ENCODE measurements at places on chromosomes 12 and 14. TPM values are rescaled to one million over a fixed set of nuclear protein-coding genes. Genes with fewer than 3 reads are reported as not detected.

The RNASE3 gene
- not detected for total RNA-seq

The ENDOU gene
- not detected for total RNA-seq

The FAM222A gene
- total RNA-seq, result 0.89 TPM

The RFX4 gene
- not detected for total RNA-seq

The FOXN4 gene
- not detected for total RNA-seq

The CMKLR1 gene
- 2.9 TPM for total RNA-seq

The KLRF1 gene
- total RNA-seq, result not detected

The ANKRD33 gene
- not detected for total RNA-seq

The TIMM9 gene
- total RNA-seq, result 39.4 TPM

The PDZRN4 gene
- total RNA-seq, result not detected

The SLCO1B1 gene
- not detected for total RNA-seq

The OR4E2 gene
- not detected for total RNA-seq

The IL22 gene
- total RNA-seq, result not detected

The SPX gene
- 0.63 TPM for total RNA-seq

The CCDC85C gene
- total RNA-seq, result 9.0 TPM

The AMN gene
- total RNA-seq, result not detected

The FAM186B gene
- total RNA-seq, result 1.4 TPM

The KSR2 gene
- not detected for total RNA-seq

The ADAM21 gene
- 0.97 TPM for total RNA-seq

The CPM gene
- 8.5 TPM for total RNA-seq

The TPH2 gene
- total RNA-seq, result not detected

The KRT77 gene
- total RNA-seq, result not detected

The DPPA3 gene
- total RNA-seq, result not detected

The LRCOL1 gene
- not detected for total RNA-seq

The ULK1 gene
- total RNA-seq, result 6.9 TPM

The ZFHX2 gene
- total RNA-seq, result not detected

The CHGA gene
- total RNA-seq, result not detected

The TAS2R8 gene
- total RNA-seq, result not detected

The MYF5 gene
- total RNA-seq, result not detected

The SERPINA3 gene
- 0.89 TPM for total RNA-seq

The ANO4 gene
- 6.6 TPM for total RNA-seq

The RERGL gene
- 0.51 TPM for total RNA-seq

The ASB8 gene
- 27.3 TPM for total RNA-seq

The NEMF gene
- 31.9 TPM for total RNA-seq

The RND1 gene
- not detected for total RNA-seq

The DPY19L2 gene
- total RNA-seq, result not detected

The PTPRQ gene
- 0.11 TPM for total RNA-seq

The LRRC10 gene
- total RNA-seq, result not detected

The ZNF605 gene
- total RNA-seq, result 15.6 TPM

The CD4 gene
- total RNA-seq, result not detected

The SMCO3 gene
- not detected for total RNA-seq

The CNTN1 gene
- total RNA-seq, result 0.51 TPM

The TAS2R19 gene
- total RNA-seq, result 2.6 TPM
